Cardiac ventricle fibroblast (primary cell): ENCODE measurements at places on chromosomes 4 and X. TPM values are rescaled to one million over a fixed set of nuclear protein-coding genes. Genes with fewer than 3 reads are reported as not detected.

Gene KLB
- total RNA-seq, result 0.05 TPM in 1 of 2 replicates, not detected in the other

Gene TMEM255A
- not detected in 2 replicates for total RNA-seq

Gene EDA
- total RNA-seq, result 0.50 and 0.68 TPM in 2 replicates

Gene PNMA3
- not detected in 2 replicates for total RNA-seq

Gene DNAJB14
- total RNA-seq, result 18.5 and 22.7 TPM in 2 replicates

Gene TDO2
- 1.0 and 4.3 TPM in 2 replicates for total RNA-seq

Gene CXorf49
- total RNA-seq, result not detected in 2 replicates

Gene ITIH6
- total RNA-seq, result not detected in 2 replicates

Gene NR0B1
- total RNA-seq, result 1.1 and 1.7 TPM in 2 replicates
